Stomach (tissue), 19 donors: ENCODE measurements at places on chromosomes 13 and 19. TPM values are rescaled to one million over a fixed set of nuclear protein-coding genes. Genes with fewer than 3 reads are reported as not detected.

PRKCG gene
- not detected for total RNA-seq

OR7C1 gene
- total RNA-seq, result not detected

TEX101 gene
- not detected for total RNA-seq

GGACT gene
- total RNA-seq, result 7.6 TPM

CLASRP gene
- 491 TPM for total RNA-seq

KANK3 gene
- 72.4 TPM for total RNA-seq

DNA sequence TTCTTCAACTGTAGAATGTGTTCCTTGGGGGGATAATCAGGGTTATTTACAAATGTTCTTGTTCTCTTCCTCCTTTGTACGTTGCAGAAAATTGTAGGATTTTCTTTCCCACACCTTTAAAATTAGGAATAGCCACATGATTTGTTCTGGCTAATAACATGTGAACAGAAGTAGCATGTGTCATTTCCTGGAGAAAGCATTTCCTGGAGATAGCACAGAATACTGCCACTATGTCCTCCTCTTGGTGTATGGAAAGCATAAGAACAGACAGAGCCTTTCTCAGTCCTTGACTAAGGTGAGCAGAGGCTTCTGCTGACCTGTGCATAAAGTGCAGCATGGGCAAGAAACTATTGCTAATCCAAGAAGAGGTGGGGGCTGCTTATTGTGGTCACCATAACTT is 101.8 kb downstream of the FAM216B start:
- H3K27me3 ChIP-seq, result no peaks in the 10 kb centered on the region
- no peak overlapping the region for H3K27ac ChIP-seq
- no peak overlapping the region for H3K4me3 ChIP-seq
- no peak for DNase-seq
- H3K4me1 ChIP-seq, result peaks cover 8% of the 10 kb centered on the region

DNA sequence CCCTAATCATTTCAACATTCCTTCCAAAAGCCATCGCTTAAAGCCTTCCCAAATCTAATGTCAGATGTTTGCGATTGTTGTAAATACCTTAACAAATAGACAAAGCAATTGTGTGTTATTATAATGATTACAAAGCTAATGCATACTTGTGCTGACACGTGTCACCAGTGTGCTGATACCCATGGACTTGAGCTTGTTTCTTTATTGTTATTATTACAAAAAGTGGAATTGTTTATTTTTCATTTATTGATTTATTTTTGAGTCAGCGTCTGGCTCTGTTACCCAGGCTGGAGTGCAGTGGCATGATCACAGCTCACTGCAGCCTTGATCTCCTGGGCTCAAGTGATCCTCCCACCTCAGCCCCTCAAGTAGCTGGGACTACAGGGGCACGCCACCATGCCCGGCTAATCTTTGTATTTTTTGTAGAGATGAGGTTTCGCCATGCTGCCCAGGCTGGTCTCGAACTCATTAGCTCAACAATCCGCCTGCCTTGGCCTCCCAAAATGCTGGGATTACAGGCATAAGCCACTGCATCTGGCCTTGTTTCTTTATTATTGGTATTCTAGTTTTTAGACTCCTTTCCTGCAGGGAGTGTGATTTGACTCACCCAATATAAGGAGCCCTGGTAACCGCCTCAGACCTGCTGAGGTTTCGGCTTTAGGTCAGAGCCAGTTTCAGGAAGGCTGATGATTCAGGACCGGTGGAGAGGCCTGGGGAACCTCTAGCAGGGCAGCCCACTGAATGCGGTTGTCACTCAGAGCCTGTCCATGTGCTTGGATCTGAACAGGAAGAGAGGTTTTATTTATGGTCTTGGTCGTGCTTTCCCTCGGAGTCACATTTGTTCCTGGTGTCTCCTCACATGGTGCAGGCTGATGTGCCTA is 2.1 kb upstream of the FBXO17 start:
- peak; percentile 30 for DNase-seq
- H3K27me3 ChIP-seq, result no peaks in the 10 kb centered on the region
- no peak overlapping the region for H3K27ac ChIP-seq
- H3K4me1 ChIP-seq, result peaks cover 17% of the 10 kb centered on the region
- H3K4me3 ChIP-seq, result no peak overlapping the region

DNA sequence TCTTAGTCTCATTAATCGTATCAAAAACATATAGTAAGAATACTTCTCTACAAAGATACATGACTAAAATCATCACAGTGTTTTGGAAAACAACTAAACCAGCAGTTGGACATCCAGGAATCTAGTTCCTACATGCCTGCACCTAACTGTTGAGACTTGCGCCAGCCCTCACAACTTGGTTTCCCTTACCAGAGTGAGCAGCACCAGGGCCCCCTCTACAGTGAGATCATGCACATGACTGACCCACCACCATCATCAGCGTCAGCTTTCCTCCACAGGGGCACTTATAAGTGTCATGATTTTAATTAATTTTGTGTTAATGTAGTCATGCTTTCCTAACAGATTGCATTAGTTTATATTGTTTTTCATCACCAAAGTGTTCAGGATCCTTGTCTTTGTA is 1322.0 kb downstream of the EFNB2 start:
- H3K4me3 ChIP-seq, result no peak overlapping the region
- no peaks in the 10 kb centered on the region for H3K4me1 ChIP-seq
- no peaks in the 10 kb centered on the region for H3K27me3 ChIP-seq
- H3K27ac ChIP-seq, result no peak overlapping the region
- H3K36me3 ChIP-seq, result no peaks in the 10 kb centered on the region

- peak overlapping the region; percentile 27 for H3K27ac ChIP-seq
- no peak overlapping the region for H3K4me3 ChIP-seq
- peaks cover 100% of the 10 kb centered on the region for H3K36me3 ChIP-seq
- no peak for DNase-seq
- peaks cover 43% of the 10 kb centered on the region for H3K4me1 ChIP-seq
- no peaks in the 10 kb centered on the region for H3K27me3 ChIP-seq
Observed at GRCh38 chr19:38722947-38723605, 21.2 kb downstream of the CAPN12 start.

DNA sequence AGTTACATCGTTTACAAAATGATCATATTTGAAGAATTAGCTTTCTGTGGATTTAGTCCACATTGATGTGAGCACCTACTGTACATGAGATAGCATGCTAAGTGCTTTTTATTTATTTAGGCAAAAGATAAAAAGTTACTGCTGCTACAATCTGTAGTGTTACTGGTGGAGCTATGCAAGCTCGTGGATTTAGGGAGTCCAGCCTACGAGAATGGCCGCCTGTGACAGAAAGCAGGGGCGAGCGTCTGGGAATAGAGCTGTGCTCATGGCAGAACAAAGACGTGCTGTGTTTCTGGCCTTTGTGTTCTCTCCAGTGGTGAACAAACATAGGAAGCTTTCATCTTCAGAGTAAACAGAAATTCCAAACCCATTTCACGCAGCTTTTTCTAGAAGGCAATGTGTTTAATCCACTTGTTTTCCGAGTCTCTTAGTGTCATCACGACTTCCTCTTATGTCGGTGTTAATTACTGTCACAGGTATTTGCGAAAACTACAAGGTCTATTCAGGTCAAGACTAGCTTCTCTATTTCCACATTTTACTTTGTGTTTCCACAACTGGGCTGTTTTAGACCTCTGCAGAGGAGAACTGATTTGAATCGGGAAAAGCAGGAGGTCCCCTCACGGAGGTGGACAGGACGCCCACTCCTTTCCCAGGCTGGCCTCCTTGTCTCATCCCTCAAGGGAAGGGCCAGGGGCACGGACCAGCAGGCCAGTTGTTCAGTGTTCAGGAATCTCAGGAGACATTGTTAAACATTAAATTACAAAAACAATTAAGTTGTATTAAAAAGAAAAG is 67.3 kb downstream of the ATP11A start:
- DNase-seq, result peak; percentile 78
- no peaks in the 10 kb centered on the region for H3K27me3 ChIP-seq
- no peak overlapping the region for H3K4me3 ChIP-seq
- H3K4me1 ChIP-seq, result peaks cover 40% of the 10 kb centered on the region
- H3K36me3 ChIP-seq, result no peaks in the 10 kb centered on the region
- H3K27ac ChIP-seq, result no peak overlapping the region

DNA sequence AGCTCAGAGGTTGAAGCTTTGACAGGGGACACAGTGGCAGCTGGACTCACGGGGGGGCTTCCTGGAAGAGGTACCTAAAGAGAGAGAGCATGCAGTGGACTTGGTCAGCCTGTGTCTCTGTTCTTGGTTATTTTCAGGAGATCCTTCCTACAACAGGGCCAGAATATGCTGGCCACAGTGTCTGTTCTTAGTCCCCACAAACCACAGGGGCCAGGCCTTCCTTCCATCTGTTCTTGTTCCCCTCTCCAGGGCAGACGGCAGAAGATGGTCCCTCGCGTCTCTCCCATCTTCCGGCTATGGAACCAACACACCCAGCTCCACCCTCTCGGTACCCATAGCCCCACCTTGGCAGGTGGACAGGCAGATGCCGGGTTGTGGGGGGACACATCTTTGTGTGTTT is 24.8 kb downstream of the MAST3 start:
- no peak overlapping the region for H3K27ac ChIP-seq
- peaks cover 57% of the 10 kb centered on the region for H3K36me3 ChIP-seq
- no peak for DNase-seq
- peaks cover 17% of the 10 kb centered on the region for H3K4me1 ChIP-seq
- H3K27me3 ChIP-seq, result no peaks in the 10 kb centered on the region

DNA sequence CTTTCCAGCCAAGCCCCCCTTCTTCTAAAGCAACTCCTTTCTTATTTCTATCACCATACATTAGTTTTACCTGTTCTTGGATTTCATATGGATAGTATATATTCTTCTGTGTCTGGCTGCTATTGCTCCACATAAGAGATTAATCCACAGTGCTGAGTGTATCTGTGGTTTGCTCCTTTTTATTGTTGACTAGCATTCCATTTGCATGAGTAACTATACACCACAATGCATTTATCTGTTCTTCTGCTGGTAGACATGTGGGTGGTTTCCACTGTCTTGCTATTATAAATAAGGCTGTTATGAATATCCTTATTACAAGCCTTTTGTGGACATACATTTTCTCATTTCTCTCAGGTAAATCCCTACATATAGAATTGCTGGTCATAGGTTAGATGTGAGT is 138.2 kb downstream of the SLC7A1 start:
- H3K27me3 ChIP-seq, result no peaks in the 10 kb centered on the region
- no peak overlapping the region for H3K27ac ChIP-seq
- peaks cover 4% of the 10 kb centered on the region for H3K4me1 ChIP-seq
- H3K4me3 ChIP-seq, result no peak overlapping the region

GRCh38 chr13:58573743-58574142 is 942.2 kb downstream of the PCDH17 start:
- no peak for DNase-seq
- H3K27me3 ChIP-seq, result no peaks in the 10 kb centered on the region
- no peaks in the 10 kb centered on the region for H3K4me1 ChIP-seq
- no peak overlapping the region for H3K27ac ChIP-seq

GRCh38 chr19:38512277-38512676 is 78.8 kb downstream of the RYR1 start:
- H3K27me3 ChIP-seq, result peaks cover 41% of the 10 kb centered on the region
- DNase-seq, result no peak
- H3K4me1 ChIP-seq, result peaks cover 7% of the 10 kb centered on the region
- no peak overlapping the region for H3K4me3 ChIP-seq
- H3K27ac ChIP-seq, result no peak overlapping the region

- no peak for DNase-seq
- H3K27ac ChIP-seq, result no peak overlapping the region
- no peaks in the 10 kb centered on the region for H3K4me1 ChIP-seq
- no peaks in the 10 kb centered on the region for H3K36me3 ChIP-seq
Observed at GRCh38 chr13:99681695-99682094, 180.4 kb downstream of the TM9SF2 start.

GRCh38 chr13:75724752-75725517 is 88.8 kb downstream of the LMO7 start:
- no peaks in the 10 kb centered on the region for H3K27me3 ChIP-seq
- H3K4me3 ChIP-seq, result no peak overlapping the region
- no peak overlapping the region for H3K27ac ChIP-seq
- no peak for DNase-seq
- H3K4me1 ChIP-seq, result no peaks in the 10 kb centered on the region
- no peaks in the 10 kb centered on the region for H3K36me3 ChIP-seq

- no peak for DNase-seq
- H3K36me3 ChIP-seq, result no peaks in the 10 kb centered on the region
- no peak overlapping the region for H3K4me3 ChIP-seq
- no peaks in the 10 kb centered on the region for H3K27me3 ChIP-seq
- no peak overlapping the region for H3K27ac ChIP-seq
- no peaks in the 10 kb centered on the region for H3K4me1 ChIP-seq
Observed at GRCh38 chr13:25292301-25292700, 5.0 kb upstream of the MTMR6 start.

DNA sequence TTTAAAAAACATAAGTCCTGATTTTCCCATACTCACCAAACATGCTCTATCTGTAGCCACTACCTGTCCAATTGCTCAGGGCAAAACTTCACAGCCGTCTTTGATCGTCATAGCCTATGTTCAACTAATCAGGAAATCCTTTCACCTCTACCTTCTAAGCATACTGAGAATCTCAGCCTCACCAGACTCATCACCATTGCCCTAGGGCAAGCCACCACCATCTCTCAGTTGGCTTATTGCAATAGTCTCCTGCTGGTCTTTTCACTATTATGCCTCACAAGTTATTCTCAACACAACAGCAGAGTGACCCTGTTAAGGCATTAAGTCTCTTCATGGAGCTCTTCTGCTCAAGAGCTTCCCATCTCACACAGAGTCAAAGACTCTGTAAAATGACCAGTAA is 260.4 kb upstream of the MAB21L1 start:
- no peaks in the 10 kb centered on the region for H3K27me3 ChIP-seq
- no peaks in the 10 kb centered on the region for H3K36me3 ChIP-seq
- no peak overlapping the region for H3K4me3 ChIP-seq
- no peaks in the 10 kb centered on the region for H3K4me1 ChIP-seq

GRCh38 chr13:31540281-31540680 is 199.0 kb upstream of the RXFP2 start:
- H3K36me3 ChIP-seq, result no peaks in the 10 kb centered on the region
- H3K27me3 ChIP-seq, result no peaks in the 10 kb centered on the region
- H3K4me1 ChIP-seq, result no peaks in the 10 kb centered on the region
- H3K27ac ChIP-seq, result no peak overlapping the region
- no peak for DNase-seq

DNA sequence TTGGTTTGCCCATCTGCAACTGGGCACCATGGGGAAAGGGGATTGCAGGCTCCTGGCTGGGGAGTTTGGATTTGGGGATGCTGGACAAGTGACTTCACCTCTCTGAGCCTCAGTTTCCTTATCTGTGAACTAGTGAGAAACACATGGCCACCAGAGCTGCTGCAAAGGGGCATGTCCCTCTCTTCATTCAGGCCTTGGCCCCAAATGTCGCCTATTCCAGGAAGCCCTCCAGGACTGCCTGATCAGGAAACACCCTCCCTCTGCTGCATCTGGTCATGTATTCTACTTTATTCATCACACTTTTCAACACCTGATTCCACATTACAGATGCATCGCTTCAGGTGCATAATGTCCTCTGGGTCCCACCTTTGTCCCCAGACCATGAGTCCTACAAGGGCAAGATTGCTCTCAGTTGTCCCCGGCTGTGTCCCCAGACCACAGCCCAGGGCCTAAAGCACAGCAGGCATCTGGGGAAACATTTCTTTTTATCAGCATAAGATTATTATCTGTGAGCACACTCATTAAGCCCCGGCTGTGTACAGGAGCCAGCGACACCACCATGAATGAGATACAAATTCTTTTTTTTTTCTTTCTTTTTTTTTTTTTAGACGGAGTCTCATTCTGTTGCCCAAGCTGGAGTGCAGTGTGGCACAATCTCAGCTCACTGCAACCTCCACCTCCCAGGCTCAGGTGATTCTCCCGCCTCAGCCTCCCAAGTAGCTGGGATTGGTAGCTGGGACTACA is 37.5 kb downstream of the ARRDC2 start:
- H3K4me1 ChIP-seq, result peaks cover 40% of the 10 kb centered on the region
- H3K27ac ChIP-seq, result peak overlapping the region; percentile 80
- no peaks in the 10 kb centered on the region for H3K36me3 ChIP-seq
- DNase-seq, result no peak
- H3K27me3 ChIP-seq, result no peaks in the 10 kb centered on the region
- peak overlapping the region; percentile 40 for H3K4me3 ChIP-seq

- H3K4me1 ChIP-seq, result no peaks in the 10 kb centered on the region
- H3K27me3 ChIP-seq, result no peaks in the 10 kb centered on the region
- no peak overlapping the region for H3K27ac ChIP-seq
- no peak for DNase-seq
- H3K4me3 ChIP-seq, result no peak overlapping the region
Observed at GRCh38 chr13:31009166-31009565, 76.7 kb downstream of the TEX26 start.
